ENCODE measurements at places on chromosomes 3 and 15.

DNA sequence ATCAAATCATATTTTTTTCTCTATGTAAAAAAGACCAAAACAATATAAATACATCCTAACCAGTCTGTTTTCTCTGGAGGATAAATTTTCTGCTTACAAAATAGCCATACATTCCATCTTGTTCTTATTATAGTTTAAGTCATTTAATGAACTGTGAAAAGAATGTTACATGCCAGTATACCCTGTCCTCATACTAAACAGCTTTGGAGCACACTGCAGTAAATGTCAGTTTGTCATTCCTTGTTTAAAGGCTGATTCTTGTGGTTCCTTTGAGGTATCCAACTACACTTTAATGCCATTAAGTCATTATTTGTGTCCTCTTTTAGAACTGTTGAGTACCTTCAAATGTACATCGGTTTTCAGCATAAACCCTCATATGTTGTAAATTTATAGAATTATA is 52.7 kb upstream of the DCBLD2 start:
- peak; percentile 65 for DNase-seq

GRCh38 chr15:33618350-33618749 is 307.6 kb downstream of the RYR3 start:
- no peak for DNase-seq

- DNase-seq: peak; percentile 72
Observed at GRCh38 chr3:123758081-123758564, 126.0 kb downstream of the MYLK start.

GRCh38 chr3:19540464-19540863 is 392.2 kb downstream of the KCNH8 start:
- no peak for DNase-seq

- DNase-seq: peak; percentile 59
Observed at GRCh38 chr15:96331144-96331944, 844 bp downstream of the NR2F2 start.

DNA sequence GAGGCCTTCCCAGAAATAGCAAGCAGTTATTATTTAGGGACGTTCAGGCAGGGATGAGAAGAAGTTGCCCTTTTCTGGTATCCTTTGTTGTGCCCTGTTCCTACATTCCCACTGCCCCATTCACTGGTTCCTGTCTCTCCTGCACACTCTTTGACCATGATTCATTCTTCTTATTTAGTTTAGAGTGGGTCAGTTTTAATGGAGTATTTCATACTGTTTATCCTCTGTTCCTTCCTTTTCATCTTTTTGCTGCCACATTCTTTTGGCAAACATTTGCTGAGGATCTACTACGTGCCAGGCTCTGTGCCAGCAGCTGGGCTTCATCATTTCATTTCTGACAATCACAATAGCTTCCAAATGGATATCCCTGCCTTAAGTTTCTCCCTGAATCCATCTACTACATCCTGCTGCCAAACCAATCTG is 11.8 kb upstream of the EID1 start:
- peak; percentile 57 for DNase-seq

GRCh38 chr3:97901313-97902248 is 70.7 kb downstream of the RIOX2 start:
- no peak for DNase-seq
